ENCODE measurements at places on chromosomes 7 and 10.

- DNase-seq = no peak
These were observed 23.8 kb downstream of the CROT start for GRCh38 chr7:87369216-87369615.

GRCh38 chr10:121154846-121155245 is 303.7 kb downstream of the WDR11 start:
- no peak for DNase-seq

- no peak for DNase-seq
These were observed 76.8 kb upstream of the FAM180A start for GRCh38 chr7:135825406-135825805.

DNA sequence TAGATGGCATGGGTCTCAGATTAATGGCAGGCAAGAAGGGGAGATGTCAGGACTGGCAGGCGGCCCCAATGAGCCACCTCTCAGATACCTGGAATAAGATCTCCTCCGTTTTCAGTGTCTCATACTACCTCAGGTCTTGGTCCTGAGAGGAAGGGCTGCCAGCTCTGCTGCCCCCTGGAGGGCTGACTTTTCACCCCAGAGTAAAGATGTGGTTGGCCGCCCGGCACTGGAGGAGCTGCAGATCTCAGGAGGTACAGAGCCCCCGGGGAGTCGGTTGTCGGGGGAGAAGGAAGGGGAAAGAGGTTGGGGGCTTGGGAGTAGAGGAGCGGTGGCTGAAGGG is 642 bp upstream of the COL13A1 start:
- peak; percentile 34 for DNase-seq

DNA sequence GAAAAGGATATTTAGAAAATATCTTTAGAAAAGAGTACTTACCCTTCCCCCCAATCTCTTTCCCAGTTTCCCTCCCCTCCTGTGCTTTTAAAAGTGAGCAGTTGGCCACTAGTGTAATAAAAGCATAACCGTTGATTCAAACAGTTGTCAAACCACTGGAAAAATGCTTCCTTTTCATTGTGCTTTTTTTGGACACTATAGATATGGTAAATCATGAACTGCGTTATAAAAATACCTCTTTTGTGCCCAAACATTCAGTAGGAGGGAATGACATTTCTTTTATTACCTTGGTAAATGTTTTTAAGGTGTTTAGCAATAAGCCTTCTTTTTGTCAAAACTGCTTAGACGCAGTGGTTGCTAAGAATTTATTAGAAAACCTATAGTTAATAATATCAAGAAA is 232.4 kb downstream of the SLC25A13 start:
- no peak for DNase-seq

- DNase-seq = peak; percentile 15
These were observed 138.1 kb downstream of the VTI1A start for GRCh38 chr10:112585126-112585525.

- DNase-seq = no peak
These were observed 6.4 kb downstream of the TAS2R41 start for GRCh38 chr7:143484119-143484518.

DNA sequence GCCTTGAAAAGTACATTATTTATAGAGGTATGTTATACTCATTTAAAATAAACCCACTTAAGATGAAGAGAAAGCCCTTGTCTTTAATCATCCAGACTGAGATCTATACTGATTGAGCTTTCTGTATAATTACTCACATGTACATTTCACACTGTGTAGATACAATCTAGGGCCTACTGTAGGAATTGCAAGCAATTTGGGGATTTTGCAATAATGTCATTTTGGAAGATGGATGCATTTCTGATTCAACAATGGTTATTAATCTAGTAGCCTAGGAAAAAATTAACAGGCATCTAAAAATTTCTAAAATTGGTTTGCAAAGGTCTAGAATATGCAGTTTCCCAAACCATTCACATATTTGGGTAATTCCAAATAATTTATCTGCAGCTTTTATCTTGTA is 132.2 kb downstream of the PDE1C start:
- no peak for DNase-seq

DNA sequence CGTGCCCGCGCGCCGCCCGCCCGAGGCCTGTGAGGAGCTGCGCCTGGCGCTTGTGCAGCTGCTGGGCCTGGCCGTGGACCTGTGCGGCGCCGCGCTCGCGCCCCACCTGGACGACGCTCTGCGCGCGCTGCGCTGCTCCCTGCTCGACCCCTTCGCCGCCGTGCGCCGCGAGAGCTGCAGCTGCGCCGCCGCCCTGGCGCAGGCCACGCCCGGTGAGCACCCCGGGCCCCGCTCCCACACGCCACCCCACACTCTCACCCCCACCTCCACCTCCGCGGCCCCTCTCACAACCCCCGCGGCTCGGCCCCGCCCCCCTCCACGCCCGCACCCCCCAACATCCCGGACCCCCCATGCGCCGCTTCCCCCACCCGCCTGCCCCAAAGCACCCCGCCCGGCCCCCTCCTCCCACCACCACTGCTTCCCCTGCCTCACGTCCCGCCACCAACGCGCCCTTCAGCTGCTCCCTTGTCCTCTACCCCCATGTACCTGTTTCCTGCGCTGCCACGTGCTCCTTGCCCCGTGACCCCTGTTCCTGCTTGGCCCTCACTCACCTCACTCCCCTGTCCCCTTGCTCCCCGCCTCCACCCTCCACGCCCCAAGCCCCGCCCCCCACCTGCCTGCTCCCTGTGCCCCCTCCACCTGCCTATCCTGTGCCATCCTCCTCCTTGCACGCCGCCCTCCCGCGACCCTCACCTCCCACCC is at the start of gene PRKAR1B:
Gene PRKAR1B, minus strand, starts transcription at position 178 of the 702 bp plus-strand sequence. CDS start 15,776 bp downstream, outside the sequence.
- DNase-seq = no peak

DNA sequence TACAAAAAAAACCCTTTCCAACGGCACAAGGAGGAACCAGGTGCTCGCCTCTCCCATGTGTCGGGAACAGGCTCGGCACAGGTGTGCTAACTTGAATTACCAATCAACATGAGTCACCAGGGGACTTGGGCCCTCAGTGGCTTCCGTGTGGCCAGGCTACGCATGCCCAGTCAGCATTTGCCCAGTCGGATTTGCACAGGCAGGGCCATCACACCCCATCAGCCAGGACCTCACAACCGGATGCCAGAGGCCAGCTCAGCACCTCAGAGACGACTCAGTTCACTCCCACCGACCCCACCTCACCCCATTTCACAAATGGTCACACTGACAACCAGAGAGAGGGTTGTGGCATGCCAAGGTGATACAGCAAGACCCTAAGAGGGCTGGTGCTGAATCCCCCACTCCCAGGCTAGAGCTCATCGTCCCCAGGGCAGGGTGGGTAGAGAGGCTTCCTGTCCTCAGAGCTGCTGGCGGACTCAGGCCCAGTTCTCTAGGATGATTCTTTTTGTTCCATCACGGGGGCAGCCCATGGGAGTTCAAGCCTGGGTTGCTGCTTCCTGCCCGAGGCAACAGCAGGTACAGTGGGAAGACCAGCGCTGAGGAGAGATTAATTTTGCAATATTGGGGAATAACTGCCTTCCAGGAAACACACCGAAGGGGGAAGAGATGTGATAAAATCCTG is 13.6 kb downstream of the ANXA11 start:
- no peak for DNase-seq

GRCh38 chr7:93262535-93262934 is 30.4 kb downstream of the VPS50 start:
- DNase-seq = no peak

GRCh38 chr10:127999297-128000129 is 92.6 kb downstream of the PTPRE start:
- no peak for DNase-seq

DNA sequence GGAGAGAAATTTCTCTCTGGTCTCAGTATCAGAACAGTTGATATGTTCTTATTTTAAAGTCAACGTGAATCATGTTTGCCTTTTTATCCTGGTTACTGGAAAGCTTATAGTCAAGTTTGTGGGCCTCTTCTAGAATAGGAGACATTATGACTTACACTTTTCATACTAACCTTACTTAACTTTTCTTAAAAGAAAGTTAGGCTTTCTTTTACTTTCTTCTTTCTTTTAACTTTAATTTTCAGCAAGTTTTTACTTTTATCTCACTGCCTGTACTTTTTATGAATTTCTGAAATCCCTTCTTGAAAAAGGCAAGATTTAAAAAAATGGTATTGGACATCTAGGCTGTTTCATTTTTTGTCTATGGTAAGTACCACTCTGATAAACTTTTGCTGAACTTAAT is 75.2 kb upstream of the DNAJB12 start:
- DNase-seq = no peak

- peak; percentile 60 for DNase-seq
These were observed 25.2 kb downstream of the TRIM8 start for GRCh38 chr10:102669206-102670064.

DNA sequence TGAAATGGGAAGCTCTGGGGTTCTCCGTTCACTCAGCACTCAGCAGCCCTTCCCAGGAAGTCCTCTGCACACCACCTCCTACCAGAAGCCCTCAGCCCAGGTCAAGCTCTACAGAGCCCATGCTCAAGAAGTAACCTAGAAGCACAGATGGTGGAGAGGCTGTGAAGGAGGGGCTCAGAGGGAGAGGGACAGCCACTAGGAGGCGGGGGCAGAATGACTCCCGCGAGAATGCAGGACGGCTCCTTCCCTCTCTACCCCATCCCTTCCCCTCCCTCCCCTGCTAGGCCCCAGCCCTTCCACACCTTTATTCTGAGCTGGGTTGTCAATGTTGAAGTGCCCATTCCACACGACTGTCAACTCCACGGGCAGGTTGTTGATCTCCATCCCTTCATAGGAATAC is 373.2 kb downstream of the PLXNA4 start:
- DNase-seq = no peak

DNA sequence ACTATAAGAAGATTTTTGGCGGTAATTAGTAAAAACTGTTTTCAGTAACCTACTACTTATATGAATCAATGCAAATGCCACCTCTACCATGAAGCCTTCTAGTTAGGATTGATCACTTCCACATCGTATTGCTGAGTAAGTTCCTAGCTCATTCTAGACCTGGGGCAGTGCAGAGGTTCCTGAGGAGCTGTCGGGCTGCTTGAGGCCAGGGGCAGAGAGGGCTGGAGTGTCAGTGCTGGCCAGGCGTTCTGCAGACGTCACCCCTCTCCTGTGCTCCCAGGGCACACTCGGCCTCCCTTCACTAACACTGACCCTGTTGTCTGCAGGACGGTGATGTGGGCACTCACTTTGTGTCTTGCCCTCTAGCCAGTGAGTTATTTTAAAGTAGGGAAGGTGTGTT is 275.7 kb downstream of the CELF2 start:
- no peak for DNase-seq

GRCh38 chr10:125201108-125201524 is 40.8 kb upstream of the CTBP2 start:
- peak; percentile 93 for DNase-seq
